ENCODE measurements at places on chromosomes 5 and 9.

DNA sequence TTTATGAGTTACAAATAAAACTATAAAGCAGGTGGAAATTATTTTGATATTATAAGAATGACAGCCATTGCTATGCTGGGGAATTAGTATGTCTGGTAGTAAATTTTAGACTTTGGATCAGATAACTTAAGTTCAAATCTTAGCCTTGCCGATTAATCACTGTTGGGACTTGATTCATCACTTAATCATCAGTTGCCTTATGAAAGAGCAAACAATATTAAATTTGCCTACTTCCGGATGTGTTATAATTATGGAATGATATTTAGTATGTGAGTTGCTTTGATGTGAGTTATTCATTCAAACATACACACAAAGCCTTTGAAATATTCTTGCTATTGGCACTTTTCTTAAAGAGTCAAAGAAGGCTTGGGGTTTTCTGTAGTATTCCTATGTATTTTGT lies 717.7 kb downstream of the BRINP1 start:
- H3K4me3 ChIP-seq: no peak overlapping the region
- H3K27me3 ChIP-seq: peaks cover 2% of the 10 kb centered on the region
- H3K27ac ChIP-seq: no peak overlapping the region

DNA sequence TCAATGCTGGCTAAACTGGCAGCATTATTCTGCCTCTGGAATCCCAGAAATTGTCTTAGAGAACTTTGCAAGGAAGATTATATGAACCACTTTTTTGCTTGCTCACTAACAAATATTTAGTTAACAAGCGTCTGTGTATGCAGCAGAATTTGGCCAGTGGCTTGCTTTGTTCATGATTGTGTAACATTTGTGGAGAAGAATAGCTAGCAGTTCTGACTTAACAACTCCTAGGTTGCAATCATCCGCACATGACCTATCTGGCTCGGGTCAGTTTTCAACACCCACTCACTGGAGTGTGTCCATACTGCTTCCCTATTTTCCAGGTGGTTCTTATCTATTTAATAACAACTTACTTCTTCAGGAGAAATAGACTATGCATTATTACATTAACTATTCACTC lies 98.5 kb downstream of the SNX18 start:
- DNase-seq: no peak
- H3K27ac ChIP-seq: no peak overlapping the region
- no peak overlapping the region for H3K4me3 ChIP-seq
- no peaks in the 10 kb centered on the region for H3K36me3 ChIP-seq
- H3K27me3 ChIP-seq: peaks cover 4% of the 10 kb centered on the region

DNA sequence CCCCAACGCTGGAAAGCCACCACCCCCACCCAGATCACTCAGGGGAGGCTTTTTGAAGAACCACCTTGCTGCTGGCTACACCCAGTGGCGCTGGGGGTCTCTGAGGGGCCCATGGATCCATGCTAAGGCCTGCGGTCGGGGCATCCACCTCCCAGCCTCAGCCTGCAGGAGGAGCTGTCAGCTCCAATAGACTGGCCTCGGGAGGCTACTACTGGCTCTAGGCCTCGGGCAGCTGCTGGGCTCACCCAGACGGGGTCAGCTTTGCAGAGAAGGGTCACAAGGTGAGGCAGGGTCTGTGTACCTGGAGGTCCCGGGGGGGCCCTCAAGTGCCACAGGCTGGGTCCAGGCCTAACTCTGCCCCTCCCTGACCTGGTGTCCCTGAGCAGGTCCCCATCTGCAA lies 193.7 kb downstream of the OLFM1 start:
- no peak overlapping the region for H3K4me3 ChIP-seq
- peaks cover 5% of the 10 kb centered on the region for H3K27me3 ChIP-seq
- H3K4me1 ChIP-seq: no peaks in the 10 kb centered on the region
- no peaks in the 10 kb centered on the region for H3K36me3 ChIP-seq
- peak; percentile 21 for DNase-seq

GRCh38 chr9:76607730-76608436 lies 148.9 kb downstream of the GCNT1 start:
- peaks cover 11% of the 10 kb centered on the region for H3K4me1 ChIP-seq
- H3K4me3 ChIP-seq: no peak overlapping the region
- H3K27me3 ChIP-seq: peaks cover 4% of the 10 kb centered on the region
- H3K27ac ChIP-seq: no peak overlapping the region
- no peak for DNase-seq

DNA sequence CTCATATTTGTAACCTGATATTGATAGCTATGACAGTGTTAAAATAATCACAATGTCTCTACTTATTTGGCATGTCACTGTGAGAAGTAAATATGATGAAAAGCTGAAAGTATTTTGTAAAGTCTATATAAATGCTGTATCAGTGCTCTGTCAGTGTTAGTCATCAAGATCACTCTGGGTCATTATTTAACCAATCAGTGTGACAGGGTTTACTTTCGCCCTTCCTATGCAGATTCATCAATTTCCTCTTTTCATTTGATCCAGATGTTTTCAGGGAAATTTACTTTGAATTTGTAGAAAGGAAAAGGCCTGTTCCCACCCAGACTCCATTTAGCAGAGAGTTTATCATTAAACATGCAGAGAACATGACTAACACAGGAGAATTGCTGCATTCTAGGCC lies 9.9 kb upstream of the PCSK5 start:
- H3K4me3 ChIP-seq: no peak overlapping the region
- H3K36me3 ChIP-seq: no peaks in the 10 kb centered on the region
- DNase-seq: no peak

DNA sequence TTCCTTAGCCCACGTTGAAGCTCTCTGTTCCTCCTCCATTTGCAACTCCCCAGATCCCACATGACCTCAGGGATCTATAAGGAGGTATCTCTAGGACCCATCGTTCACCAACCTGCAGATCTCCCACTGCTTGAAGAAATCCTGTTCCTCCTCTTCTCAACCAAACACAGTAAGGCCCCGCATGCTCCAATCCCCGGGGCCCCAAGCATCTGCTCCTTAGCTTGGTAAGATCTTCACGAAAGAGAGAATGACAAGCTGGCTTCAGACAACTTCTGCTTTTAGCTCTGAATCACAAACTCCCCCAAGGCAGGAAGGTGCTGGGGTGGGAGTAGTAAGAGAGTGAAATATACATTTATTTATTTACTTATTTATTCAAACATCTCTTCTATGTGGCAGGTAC lies 33.0 kb upstream of the ARHGAP26 start:
- no peak overlapping the region for H3K27ac ChIP-seq
- H3K36me3 ChIP-seq: no peaks in the 10 kb centered on the region
- H3K4me3 ChIP-seq: no peak overlapping the region
- peaks cover 4% of the 10 kb centered on the region for H3K27me3 ChIP-seq

DNA sequence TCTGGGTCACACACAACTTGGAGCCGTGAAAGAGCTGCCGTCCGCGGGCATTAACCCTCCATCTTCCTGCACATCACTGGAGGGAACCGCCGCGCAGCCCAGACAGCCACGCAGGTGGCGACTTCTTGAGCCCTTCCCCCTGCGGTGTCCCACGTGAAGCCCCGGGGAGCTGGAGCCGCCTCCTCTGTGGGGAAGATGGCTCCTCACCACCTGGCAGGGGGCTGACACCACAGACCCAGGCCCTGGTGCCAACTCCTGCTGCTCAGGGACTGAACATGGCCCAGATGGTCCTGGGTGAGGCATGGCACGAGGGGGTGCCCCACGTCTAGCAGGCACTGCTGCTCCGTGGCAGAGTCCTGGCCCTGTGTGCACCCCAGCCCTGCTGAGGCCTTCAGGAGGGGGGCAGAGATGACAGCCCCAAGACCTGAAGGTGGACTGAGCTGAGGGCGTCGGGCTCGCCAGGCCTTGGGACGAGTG lies 38.9 kb downstream of the NDUFS6 start:
- H3K36me3 ChIP-seq: no peaks in the 10 kb centered on the region
- H3K4me1 ChIP-seq: no peaks in the 10 kb centered on the region
- no peak overlapping the region for H3K27ac ChIP-seq
- H3K27me3 ChIP-seq: peaks cover 5% of the 10 kb centered on the region
- DNase-seq: no peak

- H3K4me1 ChIP-seq: peaks cover 9% of the 10 kb centered on the region
- H3K4me3 ChIP-seq: no peak overlapping the region
- peaks cover 21% of the 10 kb centered on the region for H3K27me3 ChIP-seq
- no peak for DNase-seq
- no peak overlapping the region for H3K27ac ChIP-seq
These were observed 8.4 kb downstream of the IRX4 start for GRCh38 chr5:1874348-1874747.

DNA sequence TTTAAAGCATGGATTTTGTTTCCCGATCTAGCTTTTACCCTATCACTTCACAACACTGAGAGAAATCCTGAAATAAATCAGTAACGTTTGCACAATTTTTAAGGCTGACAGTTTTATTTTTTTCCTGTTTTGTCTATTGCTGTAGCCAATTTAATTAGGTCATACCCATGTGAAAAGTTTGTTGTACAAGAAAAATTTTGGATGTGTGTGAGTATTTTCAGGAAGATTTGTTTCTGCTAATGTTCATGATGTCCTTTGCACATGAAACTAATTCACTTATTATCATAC lies 237.8 kb downstream of the ARRDC3 start:
- H3K27me3 ChIP-seq: peaks cover 3% of the 10 kb centered on the region
- no peak for DNase-seq
- peak overlapping the region; percentile 80 for H3K27ac ChIP-seq
- peaks cover 8% of the 10 kb centered on the region for H3K36me3 ChIP-seq
- no peak overlapping the region for H3K4me3 ChIP-seq

- no peak for DNase-seq
- no peaks in the 10 kb centered on the region for H3K27me3 ChIP-seq
- H3K27ac ChIP-seq: no peak overlapping the region
These were observed 244.7 kb downstream of the TMEM167A start for GRCh38 chr5:82832445-82832844.

DNA sequence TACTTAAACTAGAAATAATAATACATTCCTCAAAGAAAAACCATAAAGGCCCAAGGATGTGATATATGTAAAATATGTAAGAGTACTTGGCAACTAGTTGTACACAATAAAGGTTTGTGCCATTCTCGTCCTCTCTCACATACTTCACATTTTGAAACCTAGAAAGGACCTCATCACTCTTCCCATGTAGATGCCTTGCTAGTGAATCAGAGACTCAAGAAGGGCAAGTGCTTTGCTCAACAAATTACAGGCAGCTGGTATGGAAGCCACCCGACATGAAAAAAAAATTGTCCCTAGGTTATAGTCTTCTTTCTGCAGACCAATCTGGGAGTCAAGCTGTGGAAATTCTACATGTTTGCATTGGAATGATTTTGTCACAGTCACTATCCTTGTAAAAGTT lies 31.7 kb downstream of the ADRB2 start:
- H3K4me3 ChIP-seq: no peak overlapping the region
- no peak for DNase-seq
- H3K36me3 ChIP-seq: no peaks in the 10 kb centered on the region
- H3K27me3 ChIP-seq: no peaks in the 10 kb centered on the region

GRCh38 chr5:6937677-6938076 lies 224.4 kb downstream of the TENT4A start:
- H3K36me3 ChIP-seq: no peaks in the 10 kb centered on the region
- H3K4me1 ChIP-seq: peaks cover 5% of the 10 kb centered on the region
- no peak overlapping the region for H3K27ac ChIP-seq
- H3K4me3 ChIP-seq: no peak overlapping the region
- no peaks in the 10 kb centered on the region for H3K27me3 ChIP-seq

- H3K4me1 ChIP-seq: peaks cover 16% of the 10 kb centered on the region
- no peak within 1 kb of the TSS for H3K27ac ChIP-seq
- H3K27me3 ChIP-seq: peaks cover 7% of the 10 kb centered on the region
- H3K4me3 ChIP-seq: peak within 1 kb of the TSS; percentile 87
These were observed at the start of gene RXRA for GRCh38 chr9:134325813-134326723. TSS of gene RXRA (plus strand) at chr9:134326455. CDS start at chr9:134326632, 177 bp downstream.

GRCh38 chr9:691825-692400 lies 149.6 kb upstream of the DMRT1 start:
- H3K4me3 ChIP-seq: no peak overlapping the region
- H3K27me3 ChIP-seq: peaks cover 1% of the 10 kb centered on the region
- H3K27ac ChIP-seq: no peak overlapping the region
- DNase-seq: no peak
- no peaks in the 10 kb centered on the region for H3K36me3 ChIP-seq

- peaks cover 2% of the 10 kb centered on the region for H3K4me1 ChIP-seq
- peaks cover 7% of the 10 kb centered on the region for H3K36me3 ChIP-seq
- no peak overlapping the region for H3K4me3 ChIP-seq
- no peak overlapping the region for H3K27ac ChIP-seq
- peaks cover 8% of the 10 kb centered on the region for H3K27me3 ChIP-seq
These were observed 127.4 kb downstream of the BARX1 start for GRCh38 chr9:93827545-93828330.

- no peak for DNase-seq
- no peak overlapping the region for H3K27ac ChIP-seq
- no peaks in the 10 kb centered on the region for H3K4me1 ChIP-seq
- peaks cover 2% of the 10 kb centered on the region for H3K27me3 ChIP-seq
These were observed 108.1 kb upstream of the FBXL7 start for GRCh38 chr5:15391704-15392397.
